ENCODE measurements at places on chromosomes 1 and 21.
A peak's percentile ranks its signal among the peaks of the same experiment; 100 is the strongest.

DNA sequence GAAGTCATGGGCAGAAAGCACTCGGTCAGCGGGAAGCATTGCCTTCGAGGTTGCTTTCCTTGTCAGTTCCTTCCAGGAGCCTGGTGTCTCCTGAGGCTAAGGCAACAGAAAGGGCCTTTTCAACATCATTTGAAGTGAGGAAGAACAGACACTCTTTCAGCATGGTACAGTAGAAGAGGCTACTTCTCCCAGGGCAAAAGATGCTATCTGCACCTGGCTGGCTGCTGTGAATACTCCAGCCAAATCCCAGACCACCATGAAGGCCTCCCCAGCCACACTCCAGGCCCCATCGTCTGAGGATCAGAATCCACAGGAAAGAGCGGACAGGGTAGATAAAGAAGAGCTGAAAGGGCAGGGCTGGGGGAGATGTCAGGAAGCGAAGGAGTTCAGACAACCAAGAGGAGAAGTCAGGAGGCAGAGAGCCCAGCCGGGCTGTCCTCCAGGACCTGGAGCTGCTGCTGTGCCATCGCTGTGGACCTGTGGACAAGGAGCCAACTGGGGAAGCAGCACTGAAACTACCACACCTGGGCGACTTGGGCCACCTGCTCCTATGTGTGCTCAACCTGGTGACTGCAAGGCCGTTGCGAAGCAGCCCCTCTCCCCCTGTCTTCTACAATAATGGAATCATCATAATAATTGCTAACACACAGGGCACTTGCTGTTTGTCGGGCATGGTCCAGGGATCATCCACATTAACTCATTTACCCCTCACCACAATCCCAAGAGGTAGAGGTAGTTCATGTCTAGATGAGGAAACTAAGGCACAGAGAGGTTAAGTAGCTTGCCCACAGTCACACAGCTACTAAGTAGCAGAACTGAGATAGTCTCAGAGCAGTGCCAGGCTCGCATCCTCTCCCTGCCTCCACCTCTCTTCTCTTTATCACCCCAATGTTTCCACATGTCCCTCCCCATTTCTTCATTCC is 88.0 kb upstream of the ZBTB40 start:
- DNase-seq: no peak

DNA sequence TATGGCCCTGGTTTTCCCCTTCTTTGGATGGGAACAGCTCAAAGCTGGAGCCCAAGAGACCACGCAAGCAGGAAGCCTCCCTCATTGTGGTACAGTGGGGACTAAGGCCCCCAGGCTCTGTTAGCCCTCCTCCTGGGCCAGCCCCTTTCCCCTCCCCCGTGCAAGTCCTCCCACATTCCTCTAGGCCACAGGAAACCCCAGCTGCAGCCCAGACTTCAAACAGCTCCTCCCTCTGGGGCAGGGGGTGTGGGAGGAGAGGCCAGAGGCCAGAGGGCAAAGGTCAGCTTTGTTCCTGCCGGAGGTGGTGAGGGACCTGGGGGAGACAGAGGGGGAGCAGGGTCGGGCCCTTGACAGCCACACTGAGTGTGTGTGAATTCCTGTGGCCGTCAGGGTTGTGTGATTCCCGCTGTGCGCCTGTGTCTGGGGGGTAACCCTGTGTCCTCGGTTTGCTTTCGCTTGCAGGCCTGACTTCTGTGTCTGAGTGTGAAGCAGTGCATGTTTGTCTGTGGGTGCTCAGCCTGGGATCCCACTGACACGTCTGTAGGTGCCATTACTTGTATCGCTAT is 3.4 kb upstream of the AHDC1 start:
- no peak for DNase-seq

DNA sequence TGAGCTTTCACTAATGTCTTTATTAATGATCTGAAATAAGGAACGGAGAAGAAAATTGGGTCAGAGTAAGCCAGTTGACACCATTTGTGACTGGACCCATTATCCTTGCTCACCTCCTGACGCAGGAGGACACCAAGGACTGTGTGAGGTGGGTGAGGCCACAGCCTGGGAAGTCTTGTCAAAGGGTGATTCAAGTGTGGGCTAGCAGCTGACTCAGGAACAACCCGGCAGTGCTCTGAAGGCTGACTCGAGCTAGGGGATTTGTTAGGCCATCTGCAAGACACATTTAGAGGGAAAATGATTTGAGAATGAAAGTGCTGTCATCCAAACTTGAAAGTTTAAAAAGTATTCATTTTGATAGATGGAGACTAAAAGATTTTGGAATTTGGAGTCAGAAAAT is 21.2 kb downstream of the PRRX1 start:
- no peak for DNase-seq

- no peak for DNase-seq
Measured at GRCh38 chr1:154440036-154440804, 35.1 kb downstream of the IL6R start.

DNA sequence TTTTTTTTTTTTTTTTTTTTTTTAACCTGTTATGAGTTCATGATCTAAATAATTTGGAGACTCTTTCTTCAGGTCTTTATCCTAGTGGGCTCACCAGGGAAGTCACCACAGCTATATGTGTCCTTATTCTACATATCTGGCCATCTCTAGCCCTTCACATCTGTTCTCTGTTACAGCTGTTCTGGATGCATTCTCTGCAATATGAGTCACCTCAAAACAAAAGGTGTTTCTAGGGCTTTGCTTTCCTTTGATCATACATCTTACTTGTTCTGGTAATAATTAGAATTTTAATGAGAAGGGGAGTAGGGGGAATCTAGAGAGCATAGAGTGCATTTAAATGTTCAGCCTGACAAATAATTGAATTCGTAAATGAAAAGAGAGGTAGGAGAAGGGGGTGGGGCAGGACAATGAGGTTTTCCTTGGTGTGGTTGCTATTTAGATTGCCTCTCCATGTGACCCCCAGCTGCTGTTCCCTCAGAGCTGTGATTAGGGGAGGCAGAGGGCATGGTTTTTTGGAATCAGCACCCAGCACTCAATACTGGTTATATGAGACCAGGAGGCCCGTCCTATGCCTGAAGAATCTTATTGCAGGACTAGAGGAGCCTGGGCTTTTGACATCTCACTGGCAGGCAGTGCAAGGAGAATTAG is 8.0 kb downstream of the SYT6 start:
- DNase-seq: no peak

GRCh38 chr1:184199036-184199435 is 147.5 kb downstream of the TSEN15 start:
- no peak for DNase-seq

DNA sequence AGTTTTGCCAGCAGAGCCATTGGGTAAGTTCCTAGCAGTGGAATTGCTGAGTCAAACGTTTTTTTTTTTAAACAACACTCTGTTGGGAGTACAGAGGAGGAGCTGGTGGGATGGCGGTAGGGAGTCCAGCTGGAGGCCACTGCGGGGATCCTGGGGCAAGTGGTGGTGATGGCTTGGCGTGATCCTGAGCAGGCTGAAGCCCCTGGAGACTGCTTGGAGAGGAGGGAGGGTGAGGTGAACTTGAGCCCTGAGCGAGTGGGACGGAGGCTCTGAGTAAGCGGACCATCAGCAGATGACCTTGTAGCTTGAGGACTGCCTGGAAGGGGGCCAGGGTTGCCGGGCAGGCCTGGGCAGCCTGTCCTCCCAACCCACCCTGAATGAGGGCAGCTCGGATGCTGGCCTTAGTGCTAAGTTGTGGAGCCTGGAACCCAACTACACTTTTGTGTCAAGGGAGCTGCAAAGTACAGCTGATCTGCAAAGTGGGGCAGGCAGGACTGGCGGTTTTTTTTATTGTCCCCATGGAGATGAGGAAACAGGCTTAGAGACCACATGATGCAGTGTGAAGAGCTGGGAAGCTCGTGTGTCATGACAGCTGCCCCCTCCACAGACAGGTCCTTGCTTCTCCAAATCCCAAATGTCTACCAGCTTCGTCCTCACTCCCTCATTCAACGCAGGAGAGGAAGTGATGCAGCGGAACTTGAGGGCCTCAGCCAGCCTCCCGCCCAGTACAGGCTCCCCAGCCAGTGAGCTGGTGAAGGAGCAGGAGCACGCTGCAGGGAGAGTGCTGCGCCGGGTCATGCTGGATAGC is 20.2 kb downstream of the MRPL37 start:
- peak; percentile 75 for DNase-seq

- DNase-seq: no peak
Measured at GRCh38 chr1:200427744-200428143, 17.9 kb upstream of the ZNF281 start.

- DNase-seq: peak; percentile 43
Measured at GRCh38 chr1:145871994-145872924, 13.4 kb upstream of the PIAS3 start.

- no peak for DNase-seq
Measured at GRCh38 chr1:186849271-186849671, 20.5 kb downstream of the PLA2G4A start.

DNA sequence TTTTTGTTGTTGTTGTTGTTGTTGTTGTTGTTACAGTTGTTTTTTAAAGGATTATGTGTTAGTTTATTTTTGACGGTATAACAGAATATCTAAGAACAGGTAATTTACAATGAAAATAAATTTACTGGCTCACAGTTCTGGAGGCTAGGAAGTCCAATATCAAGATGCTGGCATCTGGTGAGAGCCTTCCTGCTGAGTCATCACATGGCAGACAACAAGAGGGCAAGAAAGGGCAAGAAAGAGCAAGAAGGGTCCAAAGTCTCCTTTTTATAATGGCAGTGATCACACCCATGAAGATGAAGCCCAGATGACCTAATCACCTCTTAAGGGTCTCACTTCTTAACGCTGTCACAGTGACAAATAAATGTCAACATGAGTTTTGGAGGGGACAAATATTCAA is 142.1 kb downstream of the NEGR1 start:
- DNase-seq: no peak

DNA sequence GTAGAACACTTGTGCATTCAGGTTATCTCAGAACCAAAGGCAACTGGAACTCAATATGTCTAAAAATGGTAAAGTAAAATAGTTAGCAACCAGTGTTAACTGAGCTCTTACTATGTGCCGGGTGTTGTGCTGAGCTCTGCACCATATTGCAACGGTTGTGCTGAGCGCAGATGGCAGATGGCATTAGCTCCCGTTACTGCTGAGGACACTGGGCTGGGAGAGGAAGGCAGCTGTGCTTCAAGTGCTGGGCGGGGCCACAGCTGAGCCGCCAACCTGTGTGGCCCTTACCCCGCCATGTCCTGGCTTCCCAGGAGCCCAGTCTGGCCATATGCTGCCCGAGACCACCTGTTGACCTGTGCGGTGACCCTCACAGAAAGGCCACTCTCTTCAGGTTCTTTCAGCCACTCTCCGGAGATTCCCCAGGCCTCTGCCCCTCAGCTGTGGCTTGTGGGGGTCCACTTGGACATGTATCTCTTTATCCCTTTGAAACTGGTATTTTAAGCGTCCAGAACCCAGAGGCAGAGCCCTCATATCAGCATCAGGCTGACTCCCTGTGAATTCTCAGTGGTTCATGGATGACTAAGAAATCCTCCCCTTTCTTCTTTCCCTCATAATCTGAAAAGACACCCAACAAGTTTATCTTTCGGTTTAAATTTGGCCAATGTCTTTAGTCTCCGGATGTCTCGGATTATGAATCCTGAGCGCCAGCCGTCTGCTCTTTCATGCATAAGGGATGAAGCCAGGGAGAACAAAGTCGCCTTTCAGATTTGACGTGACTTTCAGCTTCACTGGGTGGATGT is 26.4 kb downstream of the LDLRAP1 start:
- no peak for DNase-seq

- no peak for DNase-seq
Measured at GRCh38 chr1:203373991-203374390, 23.1 kb upstream of the FMOD start.

GRCh38 chr1:241532162-241532531 is at the start of gene KMO:
KMO (plus strand) TSS chr1:241532378; CDS start chr1:241532445, 67 bp downstream.
- DNase-seq: no peak

GRCh38 chr1:95017775-95018174 is 55.0 kb downstream of the ALG14 start:
- no peak for DNase-seq

- no peak for DNase-seq
Measured at GRCh38 chr1:29279406-29279805, 43.1 kb downstream of the PTPRU start.

GRCh38 chr1:198978523-198978922 is 339.7 kb downstream of the PTPRC start:
- no peak for DNase-seq

DNA sequence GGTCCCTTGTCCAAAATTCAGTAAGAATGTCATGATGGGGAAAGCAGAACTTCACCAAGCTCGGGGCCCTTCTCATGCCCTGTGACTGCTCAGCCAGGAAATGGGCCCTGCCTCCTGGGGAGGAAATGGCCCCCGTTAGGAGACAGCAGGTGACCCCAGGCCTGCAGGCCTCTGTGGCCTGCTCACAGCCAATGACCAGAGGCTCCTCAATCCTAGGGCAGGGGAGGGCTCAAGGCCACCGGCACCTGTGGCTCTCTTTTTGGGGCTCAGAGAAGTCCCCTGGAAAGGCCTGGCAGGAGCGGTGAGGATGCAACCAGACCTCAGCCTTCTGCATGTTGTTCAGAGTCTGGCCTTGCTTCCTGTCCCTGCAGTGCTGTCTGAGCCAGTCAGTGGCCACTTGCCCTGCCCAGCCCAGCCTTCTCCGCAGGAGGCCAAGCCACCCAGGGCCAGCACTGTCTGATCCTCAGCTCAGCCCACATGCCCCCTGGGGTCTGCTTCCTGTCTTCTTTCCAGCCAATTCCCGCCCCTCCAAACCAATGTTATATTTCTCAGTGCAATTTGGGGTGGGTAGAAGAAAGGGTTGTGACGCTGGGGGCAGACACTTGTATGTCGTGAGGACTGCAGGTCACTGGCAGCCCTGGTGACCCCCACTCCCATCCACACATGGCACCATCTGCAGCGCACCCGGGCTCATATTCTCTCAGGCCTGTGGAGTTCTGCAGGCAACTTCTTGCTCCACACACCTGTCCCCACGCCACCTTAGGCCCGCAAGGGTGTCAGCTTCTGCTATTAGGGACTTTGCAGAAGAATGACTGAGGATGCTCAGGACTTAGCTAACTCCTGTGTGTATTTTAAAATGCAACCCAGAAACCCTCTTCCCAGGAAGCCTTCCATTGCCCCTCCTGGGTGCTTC is 83.6 kb downstream of the ITPKB start:
- no peak for DNase-seq

DNA sequence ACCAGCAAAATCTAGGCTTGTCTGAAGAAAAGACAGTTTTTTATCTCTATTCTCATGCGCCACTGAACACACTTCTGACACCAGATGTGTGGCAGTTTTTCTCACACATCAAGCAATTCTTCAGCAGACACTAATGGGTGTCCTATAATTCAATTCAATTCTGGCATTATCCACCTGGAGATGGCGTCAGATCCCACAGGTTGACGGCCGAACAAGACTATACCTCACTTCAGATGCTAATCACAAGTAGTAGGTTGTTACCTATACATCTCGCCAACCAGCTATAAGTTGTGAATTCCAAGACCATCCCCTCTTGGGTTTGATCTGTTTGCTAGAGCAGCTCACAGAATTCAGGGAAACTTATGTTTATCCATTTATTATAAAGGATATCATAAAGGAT is 89.9 kb upstream of the ARTN start:
- no peak for DNase-seq

DNA sequence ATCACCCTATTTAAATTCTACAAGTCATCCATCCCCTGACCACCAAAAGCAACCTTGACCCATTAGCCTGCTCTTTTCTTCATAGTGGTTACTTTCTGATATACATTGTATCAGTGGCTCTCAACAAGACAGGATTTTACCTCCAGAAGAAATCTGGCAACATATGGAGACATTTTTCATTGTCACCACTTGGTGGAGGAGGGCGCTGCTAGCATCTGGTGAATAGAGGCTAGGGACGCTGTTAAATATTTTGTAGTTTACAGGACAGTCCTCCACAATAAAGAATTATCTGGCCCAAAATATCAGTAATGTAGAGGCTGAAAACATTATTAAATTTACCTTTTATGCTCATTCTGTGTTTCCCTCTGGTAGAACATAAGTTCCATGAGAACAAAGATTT is 6.1 kb downstream of the HSPA13 start:
- DNase-seq: no peak

Data from body of pancreas (tissue), 4 donors.